ENCODE measurements at places on chromosomes 13 and 19.

GRCh38 chr13:52798770-52799430 is 49.5 kb downstream of the PCDH8 start:
- no peak for DNase-seq

DNA sequence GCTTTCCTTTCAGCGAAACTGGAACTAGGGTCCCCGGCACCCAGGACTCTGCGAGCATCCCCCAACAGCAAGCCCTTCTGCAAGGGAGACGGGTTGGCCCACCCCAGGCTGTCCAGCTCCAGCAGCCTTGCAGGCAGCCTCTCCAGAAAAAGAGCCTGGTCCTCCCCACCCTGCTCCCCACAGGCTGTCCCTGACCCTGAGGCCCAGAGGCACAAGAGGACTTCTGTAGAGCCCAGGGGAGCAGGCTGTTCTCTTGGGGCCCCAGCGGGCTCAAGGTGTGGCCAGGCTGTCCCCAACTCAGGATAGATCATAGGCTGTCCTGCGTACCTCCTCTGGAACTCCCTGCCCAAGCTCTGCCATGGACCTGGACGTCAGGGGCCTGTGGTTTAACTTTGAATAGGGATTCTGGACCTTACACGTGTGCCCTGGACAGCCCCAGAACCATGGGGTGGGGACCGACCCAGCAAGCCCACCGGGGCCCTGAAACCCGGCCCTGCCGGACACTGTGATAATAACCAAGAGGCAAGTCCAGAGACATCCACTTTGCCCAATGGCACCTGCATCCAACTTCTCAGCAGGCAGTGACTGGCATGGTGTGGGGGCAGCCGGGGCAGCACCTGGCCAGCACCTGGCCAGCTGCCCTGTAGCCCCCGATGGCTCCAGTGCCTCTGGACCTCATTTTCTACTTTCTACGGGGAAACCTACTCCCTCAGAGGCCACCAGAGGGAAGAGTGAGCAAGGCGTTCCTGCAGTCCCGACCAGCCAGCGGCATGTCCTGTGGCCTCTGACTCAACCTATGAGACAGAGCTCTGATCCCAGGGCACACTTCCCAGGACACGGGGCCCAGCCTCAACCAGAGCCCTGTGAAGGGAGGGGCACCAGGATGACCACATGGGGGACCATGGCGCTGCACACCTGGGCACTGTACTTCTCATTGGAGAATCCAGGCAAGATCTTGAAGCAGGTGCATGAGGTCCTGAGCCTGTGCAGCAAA is 50.9 kb upstream of the TPM4 start:
- DNase-seq = peak; percentile 30

DNA sequence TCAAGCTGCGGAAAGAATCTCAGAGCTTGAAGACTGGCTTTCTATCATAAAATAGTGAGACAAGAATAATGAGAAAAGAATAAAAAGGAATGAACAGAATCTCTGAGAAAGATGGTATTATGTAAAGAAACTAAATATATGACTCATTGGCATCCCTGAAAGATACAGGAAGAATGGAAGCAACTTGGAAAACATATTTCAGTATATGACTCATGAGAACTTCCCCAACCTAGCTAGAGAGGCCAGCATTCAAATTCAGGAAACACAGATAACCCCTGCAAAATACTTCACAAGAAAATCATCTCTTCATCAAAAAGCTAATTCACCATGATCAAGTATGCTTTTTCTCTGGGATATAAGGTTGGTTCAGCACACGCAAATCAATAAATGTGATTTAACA is 2318.0 kb downstream of the PCDH9 start:
- DNase-seq = peak; percentile 35

GRCh38 chr19:4448147-4448985 is 9.2 kb downstream of the UBXN6 start:
- DNase-seq = no peak
